Nasal cavity respiratory epithelium epithelial cell of viscerocranial mucosa (primary cell): ENCODE measurements at places on chromosomes 12 and 14. TPM values are rescaled to one million over a fixed set of nuclear protein-coding genes. Genes with fewer than 3 reads are reported as not detected.

The IRAK4 gene
- 14.0 and 14.4 TPM in 2 replicates for total RNA-seq

The DIABLO gene
- total RNA-seq = 56.7 and 61.2 TPM in 2 replicates

The ENTPD5 gene
- total RNA-seq = 17.4 and 21.1 TPM in 2 replicates

The GALNT16 gene
- total RNA-seq = not detected in 2 replicates

The SPTB gene
- not detected in 2 replicates for total RNA-seq

The AP4S1 gene
- total RNA-seq = 2.7 and 3.8 TPM in 2 replicates

The ESR2 gene
- under 0.01 and 0.07 TPM in 2 replicates for total RNA-seq
